ENCODE measurements at places on chromosomes 1 and 21.

GRCh38 chr1:244241438-244241837 is 190.4 kb downstream of the ZBTB18 start:
- DNase-seq: no peak

DNA sequence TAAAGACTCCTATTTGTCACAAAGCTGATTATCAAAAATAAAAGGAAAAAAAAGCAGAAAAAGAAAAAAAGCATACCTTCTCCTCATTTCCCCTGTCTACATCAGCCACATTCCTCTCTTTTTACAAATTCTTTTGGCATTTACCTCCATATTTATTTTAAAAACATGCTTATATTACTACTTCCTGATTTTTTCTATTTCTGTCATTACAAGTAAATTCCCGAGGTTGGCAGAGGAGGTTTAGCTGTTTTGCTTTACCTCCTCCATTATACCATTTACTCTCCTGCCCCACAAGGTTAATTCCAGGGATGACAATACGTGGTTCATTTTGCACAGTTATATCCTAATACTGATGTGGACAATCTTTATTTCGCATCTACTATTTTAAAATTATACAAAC is 26.3 kb upstream of the CD34 start:
- DNase-seq: no peak

DNA sequence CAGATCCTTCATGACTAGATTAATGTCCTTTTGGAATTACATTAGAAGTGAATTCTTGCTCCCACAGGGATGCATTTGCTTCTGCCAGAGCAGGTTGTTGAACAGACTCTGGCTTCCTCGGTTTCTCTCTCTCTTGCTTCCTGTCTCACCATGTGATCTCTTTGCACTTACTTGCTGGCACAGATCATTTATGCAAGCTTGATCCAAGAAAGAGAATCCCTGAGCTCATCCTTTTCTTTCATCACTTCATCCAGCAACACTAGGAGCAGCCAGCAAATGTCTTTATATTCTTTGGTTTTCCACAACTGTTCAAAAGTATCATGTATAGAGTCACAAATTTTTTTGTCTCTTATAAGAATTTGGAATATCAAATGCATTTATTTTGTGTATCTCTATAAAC is 313.5 kb downstream of the ZNF326 start:
- DNase-seq: no peak

DNA sequence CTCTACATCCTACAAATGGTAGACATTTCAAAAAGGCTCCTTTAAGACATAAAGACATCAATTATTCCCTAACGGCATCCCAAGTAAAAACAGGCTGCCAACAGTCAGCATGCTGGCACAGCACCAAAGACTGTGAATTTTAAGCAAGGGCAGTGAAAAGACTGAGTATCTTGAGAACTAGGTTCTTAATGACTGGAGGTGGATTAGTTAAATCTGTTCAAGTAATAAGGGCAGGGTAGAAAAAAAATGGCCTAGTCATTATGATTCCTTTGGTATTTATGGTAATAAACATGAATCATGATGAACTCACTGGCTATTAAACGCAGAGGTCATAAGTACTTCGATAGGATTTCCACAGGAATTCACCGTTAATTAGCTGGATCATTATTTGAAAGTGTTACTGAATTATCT is 75.2 kb downstream of the KIFAP3 start:
- no peak for DNase-seq

- no peak for DNase-seq
These were observed 28.1 kb downstream of the RABIF start for GRCh38 chr1:202860744-202861419.

GRCh38 chr1:226466296-226466695 is 58.4 kb upstream of the PARP1 start:
- DNase-seq: no peak

DNA sequence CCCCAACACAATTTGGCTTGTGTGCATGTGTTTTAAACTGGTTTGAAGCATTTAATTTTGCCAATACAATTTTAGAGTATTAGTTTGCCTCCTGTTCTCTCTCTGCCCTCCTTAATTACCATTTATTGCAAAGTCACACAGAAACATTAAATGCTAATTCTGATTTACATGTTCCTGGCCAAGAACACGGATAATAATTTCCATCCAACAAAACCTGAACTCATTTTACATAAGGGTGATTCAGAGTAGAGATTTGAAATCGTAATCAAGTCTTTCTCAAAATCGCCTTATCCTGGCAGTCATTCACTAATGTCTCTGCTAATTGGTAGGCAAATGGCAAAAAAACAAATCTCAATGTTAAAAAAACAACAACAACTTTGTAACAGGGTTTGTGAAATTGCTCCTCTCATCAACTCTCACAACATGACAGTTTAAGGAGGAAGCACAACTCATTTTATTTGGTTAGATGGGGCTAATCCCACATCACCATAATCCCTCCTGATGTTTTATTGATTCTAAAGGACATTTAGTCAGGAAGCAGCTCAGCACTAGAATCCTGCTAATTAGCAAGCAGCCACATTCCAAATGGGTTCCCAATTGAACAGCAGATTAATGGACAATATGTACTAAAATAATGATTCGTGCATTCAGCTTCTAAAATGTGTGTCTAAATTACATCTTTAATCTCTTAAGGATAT is 55.9 kb downstream of the C1orf87 start:
- DNase-seq: no peak

All from cerebellar nuclear complex (tissue), 1 donor.